ENCODE measurements at places on chromosomes 7 and 10. TPM values are rescaled to one million over a fixed set of nuclear protein-coding genes. Genes with fewer than 3 reads are reported as not detected.

- no peak for DNase-seq
Observed at GRCh38 chr7:70432567-70433001, 699.4 kb upstream of the GALNT17 start.

DNA sequence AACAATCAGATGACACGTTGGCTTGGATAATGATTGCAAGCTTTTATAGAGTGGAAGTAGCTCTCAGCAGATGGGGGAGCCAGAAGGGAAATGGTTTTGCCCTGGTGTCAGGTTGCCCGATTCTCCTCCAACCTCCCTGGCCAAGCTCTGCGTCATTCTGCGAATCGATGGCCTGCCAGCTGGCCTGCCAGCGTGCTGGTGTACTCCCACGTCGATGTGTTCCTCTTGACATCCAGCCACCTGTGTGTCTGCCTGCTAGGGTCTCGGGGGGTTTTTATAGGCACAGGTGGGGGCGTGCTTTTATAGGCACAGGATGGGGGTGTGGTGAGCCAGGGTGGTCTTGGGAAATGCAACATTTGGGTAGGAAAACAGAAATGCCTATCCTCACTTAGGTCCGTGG, 4.6 kb downstream of the NET1 start:
- DNase-seq = no peak

GRCh38 chr10:78472551-78472890, 438.9 kb downstream of the RPS24 start:
- DNase-seq = no peak

- no peak for DNase-seq
Observed at GRCh38 chr10:48504141-48504885, 100.6 kb downstream of the ARHGAP22 start.

DNA sequence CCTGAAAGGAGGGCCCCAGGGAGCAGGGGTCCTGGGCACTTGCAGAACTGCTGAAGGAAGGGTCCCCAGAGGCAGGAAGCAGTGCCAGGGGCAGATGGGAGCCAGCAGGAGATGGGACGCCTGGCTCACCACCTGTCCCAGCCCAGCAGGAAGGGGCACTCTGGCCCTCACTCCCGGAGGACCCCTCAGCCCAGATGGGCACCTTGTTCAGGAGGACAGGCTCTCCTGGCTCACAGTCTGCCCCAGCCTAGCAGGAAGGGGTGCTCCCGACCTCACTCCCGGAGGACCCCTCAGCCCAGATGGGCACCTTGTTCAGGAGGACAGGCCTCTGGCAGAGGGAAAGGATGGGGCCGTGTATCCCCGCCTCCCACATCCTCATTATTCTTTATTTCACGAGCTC, 331.4 kb upstream of the SHH start:
- DNase-seq = no peak

The LRRC18 gene
- polyA plus RNA-seq = 0.47 TPM

DNA sequence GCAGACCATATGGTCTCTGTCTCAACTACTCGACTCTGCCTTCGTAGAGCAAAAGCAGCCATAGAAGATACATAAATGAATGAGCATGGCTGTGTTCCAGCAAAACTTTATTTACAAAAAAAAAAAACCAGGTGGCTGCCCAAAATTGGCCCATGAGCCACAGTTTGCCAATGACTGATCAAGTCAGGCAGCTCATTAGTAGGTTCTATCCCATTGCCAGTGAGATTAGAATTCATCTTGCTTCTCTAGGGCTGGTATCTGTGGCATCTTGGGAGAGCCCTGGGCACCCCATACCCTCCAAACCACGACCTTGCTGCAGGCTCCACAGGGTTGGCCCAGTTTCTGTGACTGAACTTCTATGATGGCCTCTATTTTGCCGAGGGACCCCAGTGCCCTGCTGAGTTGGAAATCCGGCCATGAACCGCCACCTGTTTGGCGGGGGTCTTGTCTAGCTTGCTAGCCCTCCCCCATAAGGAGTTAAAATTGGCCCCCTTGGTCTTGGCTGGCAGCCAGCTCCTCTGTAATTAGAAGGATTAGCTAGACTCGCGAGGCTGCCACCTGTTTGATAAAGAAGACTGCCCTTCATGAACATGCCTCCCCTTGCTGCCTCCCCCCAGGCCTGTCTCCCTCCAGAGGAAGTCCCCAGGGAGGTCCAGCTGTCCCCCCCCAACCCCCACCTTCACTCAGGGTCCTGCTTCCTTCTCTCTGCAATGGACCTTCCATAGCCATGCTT, 83.9 kb downstream of the CHN2 start:
- no peak for DNase-seq

GRCh38 chr7:95632609-95633008, 36.3 kb upstream of the PDK4 start:
- no peak for DNase-seq

- DNase-seq = no peak
Observed at GRCh38 chr10:19819419-19820033, 3.3 kb downstream of the PLXDC2 start.

DNA sequence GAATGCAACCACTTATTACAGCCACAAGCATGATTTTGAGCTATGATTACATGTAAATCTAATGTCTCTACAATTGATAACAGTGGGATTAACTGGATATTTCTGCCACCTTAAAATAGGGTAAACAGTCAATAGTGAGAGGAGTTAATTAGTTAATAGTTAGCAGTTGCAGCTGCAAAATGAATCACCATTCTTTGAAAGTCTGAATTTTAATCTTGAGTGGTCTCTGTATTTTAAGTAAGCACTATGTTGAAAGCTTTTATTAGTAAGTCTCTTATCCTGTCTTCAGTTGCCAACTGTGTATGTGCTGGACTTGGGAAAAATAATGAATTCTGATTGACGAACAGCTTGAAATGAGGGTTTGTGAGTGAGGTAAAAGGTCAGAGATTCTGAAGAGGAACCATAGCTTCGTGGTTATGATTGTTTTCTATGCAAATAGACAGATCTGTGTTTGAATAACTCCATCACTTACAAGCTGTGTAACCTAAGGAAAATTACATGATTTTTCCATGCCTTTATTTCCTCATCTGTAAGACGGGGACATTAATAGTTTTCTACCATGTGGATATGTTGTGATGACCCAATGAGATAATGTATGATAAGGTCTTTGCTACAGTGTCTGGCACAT, 75.2 kb downstream of the RNLS start:
- no peak for DNase-seq

- no peak for DNase-seq
Observed at GRCh38 chr7:50178166-50178565, 85.1 kb upstream of the ZPBP start.

DNA sequence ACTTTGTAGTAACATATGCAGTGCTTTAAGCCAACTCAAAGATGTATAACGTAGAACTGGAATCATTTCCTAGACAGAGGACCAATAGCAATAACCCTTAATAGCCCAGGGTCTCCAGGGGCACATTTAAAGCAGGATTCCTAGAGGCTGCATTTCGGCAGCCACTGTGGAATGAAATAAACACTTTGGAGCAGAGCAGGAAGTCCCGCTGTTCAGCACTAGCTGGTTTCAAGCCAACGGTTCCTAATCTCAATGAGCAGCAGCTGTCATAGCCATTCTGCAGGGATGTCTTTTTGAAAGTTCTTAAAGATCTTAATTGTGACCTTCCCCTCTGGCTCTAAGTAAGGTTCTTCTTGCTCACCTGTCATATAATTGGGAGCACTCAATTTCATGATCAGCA, 18.4 kb upstream of the MACROH2A2 start:
- DNase-seq = no peak

The AKR1C8 gene
- polyA plus RNA-seq = not detected

- DNase-seq = no peak
Observed at GRCh38 chr10:130350996-130351395, 214.8 kb downstream of the GLRX3 start.

The HOXA10 gene
- 44.9 TPM for polyA plus RNA-seq

The CASP2 gene
- 7.5 TPM for polyA plus RNA-seq

The BMPER gene
- 3.5 TPM for polyA plus RNA-seq

DNA sequence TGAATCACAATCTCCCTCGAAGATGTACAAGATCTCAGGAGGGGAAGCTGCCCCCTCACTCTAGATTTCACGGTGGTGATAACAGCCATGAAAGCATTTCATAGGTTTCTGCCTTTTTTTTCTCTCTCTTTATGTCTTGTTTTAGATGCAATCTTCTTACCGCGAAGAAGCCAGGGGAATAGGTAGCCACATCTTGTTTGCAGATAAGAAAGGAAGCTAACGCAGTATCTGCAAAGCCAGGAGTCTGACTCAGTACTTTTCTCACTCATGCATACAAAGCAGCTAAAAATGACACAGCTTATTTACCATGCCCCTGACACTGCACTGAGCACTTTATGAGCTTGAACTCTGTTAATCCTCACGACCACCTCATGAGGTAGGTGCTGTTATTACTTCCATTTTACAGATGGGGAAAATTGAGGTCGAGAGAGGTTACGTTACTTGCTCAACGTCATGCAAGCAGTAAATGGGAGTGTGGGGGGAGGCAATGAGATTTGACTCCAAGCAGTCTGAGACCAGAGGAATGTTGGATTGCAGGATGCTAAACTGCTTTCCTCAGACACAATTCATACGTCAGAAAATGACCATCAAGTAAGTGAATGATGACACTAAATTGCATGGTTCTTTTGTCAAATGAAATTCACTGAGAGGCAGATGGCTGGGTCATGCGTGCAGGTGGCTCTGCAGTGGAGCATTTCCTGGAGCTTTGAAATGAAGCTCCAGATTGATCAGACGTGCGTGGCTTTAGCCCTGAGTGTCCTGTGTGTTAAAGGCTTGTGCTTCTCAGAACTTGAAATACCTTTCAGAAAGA, 3.3 kb downstream of the MAP3K8 start:
- DNase-seq = no peak
